Daoy (cell line): ENCODE measurements at places on chromosomes 5 and 9. TPM values are rescaled to one million over a fixed set of nuclear protein-coding genes. Genes with fewer than 3 reads are reported as not detected.

SMIM33 gene
- not detected in 2 replicates for total RNA-seq

GRCh38 chr5:107293541-107294210 lies 377.1 kb downstream of the EFNA5 start:
- no peak for DNase-seq

- DNase-seq: no peak
These were observed 20.6 kb downstream of the MEGF9 start for GRCh38 chr9:120693700-120694008.

- DNase-seq: no peak
These were observed 450.9 kb upstream of the ZNF608 start for GRCh38 chr5:125197321-125197720.

PCDHGB2 gene
- 0.23 and 0.24 TPM in 2 replicates for total RNA-seq

TRIP13 gene
- total RNA-seq: 83.4 and 88.9 TPM in 2 replicates

ACTL7B gene
- not detected in 2 replicates for total RNA-seq

GRCh38 chr9:122785269-122785668 lies 3.5 kb upstream of the OR5C1 start:
- no peak for DNase-seq

GRCh38 chr9:2838371-2839000 lies 5.4 kb downstream of the PUM3 start:
- no peak for DNase-seq

- DNase-seq: no peak
These were observed 39.9 kb upstream of the GRIN3A start for GRCh38 chr9:101778332-101778731.

GRCh38 chr9:125536776-125537175 lies 170.2 kb downstream of the MAPKAP1 start:
- no peak for DNase-seq

DNA sequence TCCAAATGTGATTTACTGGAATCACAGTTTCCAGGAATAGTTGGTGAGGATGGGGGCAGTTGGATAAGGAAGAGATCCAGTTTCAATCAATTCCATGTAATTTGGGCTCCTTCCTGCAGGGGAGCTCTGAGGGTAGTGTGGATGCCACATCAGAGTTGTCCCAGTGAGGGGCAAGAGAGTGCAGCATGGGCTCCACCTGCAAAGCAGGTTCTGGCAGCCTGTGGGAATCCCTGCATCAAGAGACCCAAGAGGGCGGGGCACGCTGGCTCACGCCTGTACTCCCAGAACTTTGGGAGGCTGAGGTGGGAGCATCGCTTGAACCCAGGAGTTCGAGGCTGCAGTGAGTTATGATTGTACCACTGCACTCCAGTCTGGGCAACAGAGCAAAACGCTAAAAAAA lies 188.5 kb downstream of the CACNA1B start:
- DNase-seq: peak; percentile 1

OTP gene
- 0.36 TPM in 1 of 2 replicates, not detected in the other for total RNA-seq

GRCh38 chr5:55407059-55407684 lies 99.4 kb downstream of the MTREX start:
- DNase-seq: peak; percentile 36

DNA sequence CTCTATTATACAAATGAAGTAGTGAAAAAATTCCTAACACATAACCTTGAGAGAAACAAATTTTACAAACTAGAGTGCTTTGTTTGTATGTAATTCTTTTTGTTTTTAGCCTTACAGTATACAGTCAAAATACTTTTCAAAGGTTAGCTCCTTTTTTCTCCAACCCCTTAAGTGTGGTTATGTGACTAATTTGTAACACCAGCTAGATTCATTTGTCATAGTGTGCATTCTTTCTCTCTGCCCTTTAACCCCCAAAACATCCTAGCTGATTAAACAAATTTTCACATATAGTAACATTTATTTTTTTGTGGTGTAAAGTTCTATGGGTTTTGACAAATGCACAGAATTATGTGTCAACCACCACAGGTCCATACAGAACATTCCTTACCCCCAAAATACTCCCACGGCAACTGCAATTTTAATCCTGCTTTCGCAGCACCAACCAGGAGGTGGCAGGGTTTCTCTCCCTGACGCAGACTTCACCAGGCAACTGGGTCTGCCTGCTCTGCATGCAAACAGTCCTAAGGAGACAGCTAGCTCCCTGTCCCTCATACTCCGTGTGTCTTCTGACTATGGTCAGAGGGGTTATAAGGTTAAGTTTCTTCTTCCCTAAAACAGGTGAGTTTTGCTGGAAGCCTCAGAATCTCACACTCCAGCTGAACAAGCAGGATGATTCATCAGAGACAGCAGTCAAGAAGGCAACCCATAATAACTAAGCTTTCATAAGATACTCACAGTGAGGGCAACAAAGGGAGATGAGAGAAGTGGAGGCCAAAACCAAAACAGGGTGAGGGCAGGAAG lies 44.5 kb upstream of the NR5A1 start:
- peak; percentile 80 for DNase-seq

PIGO gene
- total RNA-seq: 18.9 and 22.2 TPM in 2 replicates

GRCh38 chr5:5409151-5409810 lies 13.2 kb upstream of the ICE1 start:
- DNase-seq: peak; percentile 26

DNA sequence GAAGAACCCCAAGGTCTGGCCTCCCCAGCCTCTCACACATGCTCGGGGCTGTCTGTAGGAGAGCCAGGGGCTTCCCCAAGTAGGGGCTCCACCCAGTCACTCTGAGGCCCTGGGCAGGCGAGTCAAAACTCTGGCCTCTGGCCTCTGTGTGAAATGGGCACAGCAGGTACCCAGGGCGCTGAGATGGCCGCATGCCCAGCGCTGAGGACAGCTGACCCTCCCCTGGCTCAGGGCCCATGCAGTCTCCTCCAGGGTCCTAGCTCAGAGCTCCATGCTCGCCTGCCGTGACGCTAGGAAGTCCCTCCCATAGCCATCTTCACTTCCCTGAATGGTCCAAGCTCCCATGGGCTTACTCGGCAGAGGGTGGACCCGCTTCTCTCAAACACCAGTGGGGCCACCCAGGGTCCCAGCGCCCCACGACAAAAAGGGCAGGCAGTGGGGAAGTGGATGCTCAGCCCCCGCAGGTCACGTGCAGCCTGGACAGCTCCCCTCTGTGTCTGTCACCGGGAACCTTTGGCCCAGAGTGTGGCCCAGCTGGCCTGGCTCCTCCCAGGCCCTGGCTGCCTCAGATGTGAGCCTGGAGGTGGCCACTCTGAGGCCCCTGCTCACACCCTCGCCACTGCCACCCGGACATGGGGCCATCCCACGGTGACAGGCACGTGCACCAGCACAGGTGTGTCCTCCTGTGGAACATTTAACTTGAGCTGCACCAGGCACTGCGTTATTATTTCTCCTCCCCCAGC lies 12.2 kb upstream of the VAV2 start:
- no peak for DNase-seq

DNA sequence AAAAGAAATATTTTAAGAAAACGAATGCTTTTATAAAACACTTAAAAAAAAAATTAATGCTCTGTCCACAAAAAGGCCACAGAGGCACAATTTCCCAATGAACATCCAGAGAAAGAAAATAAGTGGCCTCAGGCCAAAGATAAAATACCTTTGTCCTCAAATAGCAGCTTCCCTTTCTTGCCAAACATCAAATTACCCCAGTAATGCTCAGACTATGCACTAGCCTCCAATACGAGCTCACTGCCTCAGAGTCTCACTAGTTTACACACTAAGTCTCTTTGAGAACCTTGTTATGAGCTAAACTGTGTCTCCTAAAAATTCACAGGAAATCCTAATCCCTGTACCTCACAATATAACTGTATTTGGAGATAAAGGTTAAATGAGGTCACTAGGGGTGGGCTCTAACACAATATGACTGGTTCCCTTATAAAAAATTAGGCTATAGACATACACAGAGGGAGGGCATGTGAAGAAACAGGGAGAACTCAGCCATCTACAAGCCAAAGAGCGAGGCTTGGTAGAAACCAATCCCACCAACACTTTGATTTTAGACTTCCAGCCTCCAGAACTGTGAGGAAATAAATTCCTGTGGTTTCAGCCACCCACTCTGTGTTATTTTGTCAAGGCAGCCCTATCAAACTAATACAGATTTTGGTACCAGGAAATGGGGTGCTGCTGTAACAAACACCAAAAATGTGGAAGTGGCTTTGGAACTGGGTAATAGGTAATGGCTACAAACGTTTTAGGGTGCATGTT lies 4.4 kb downstream of the MPDZ start:
- DNase-seq: peak; percentile 39

DNA sequence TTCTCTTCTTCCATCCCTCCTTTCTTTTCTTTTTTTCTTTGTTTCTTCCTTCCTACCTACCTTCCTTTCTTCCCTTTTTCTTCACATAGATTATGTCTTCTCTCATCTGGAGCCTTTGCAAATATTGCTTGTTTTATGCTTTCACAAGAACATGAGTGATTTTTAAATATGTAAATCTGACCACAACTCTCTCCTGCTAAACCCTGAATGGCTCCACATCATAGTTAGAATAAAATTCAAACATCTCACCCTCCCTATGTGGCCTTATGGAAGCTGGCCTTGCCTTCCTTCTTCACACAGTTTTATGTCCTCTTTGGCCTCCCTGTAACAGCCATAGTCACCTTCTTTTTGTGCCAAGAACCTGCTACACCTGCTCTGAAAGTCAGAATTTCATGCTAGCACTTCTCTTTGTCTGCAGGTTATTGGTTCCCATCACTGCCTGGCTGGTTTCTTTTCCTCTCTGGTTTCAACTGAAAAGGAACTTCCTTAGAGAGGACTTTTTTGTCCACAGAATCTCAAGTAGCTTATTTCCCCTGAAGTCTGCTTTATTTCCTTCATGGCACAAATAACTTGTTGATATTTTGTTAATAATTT lies 114.3 kb upstream of the TNC start:
- no peak for DNase-seq

DNA sequence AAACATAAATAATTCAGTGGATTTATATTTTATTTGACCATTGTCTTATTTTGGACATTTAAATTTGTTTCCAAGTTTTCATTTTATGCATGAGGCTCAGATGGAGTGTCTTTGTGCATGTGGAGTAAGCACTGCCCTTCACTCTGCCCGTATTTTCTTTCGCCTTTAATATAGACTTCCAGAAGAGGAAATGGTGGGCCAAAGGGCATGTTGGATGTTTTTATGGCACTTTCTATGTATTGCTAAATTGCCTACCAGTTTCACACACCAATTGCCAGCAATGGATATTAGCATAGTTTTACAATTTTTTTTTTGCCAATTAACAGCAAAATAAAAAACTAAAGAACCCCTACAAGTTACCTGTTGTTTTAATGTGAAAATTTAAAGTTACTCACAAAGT lies 38.4 kb downstream of the ZSWIM6 start:
- no peak for DNase-seq

- no peak for DNase-seq
These were observed 451.7 kb upstream of the DAP start for GRCh38 chr5:11212706-11213105.

RC3H2 gene
- total RNA-seq: 35.9 and 36.3 TPM in 2 replicates

DNA sequence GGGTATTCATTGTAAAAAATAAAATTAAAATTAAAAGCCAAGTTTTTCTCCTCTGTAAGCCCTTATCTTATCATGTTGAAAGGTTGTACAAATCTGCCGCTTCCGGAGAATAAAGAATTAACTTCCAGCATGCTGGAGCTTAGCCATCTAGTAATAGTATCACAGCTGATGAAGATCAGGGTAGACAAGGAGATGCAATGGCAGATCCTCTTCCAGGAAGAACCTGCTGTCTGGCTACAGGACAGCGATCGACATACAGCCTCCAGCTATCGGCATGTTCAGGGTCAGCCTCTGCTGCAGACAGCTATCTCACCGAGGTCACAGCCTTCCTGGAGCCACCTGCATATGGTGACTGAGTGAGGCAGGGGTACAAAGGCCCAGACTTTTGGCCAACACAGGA lies 82.6 kb downstream of the MED27 start:
- no peak for DNase-seq

DNA sequence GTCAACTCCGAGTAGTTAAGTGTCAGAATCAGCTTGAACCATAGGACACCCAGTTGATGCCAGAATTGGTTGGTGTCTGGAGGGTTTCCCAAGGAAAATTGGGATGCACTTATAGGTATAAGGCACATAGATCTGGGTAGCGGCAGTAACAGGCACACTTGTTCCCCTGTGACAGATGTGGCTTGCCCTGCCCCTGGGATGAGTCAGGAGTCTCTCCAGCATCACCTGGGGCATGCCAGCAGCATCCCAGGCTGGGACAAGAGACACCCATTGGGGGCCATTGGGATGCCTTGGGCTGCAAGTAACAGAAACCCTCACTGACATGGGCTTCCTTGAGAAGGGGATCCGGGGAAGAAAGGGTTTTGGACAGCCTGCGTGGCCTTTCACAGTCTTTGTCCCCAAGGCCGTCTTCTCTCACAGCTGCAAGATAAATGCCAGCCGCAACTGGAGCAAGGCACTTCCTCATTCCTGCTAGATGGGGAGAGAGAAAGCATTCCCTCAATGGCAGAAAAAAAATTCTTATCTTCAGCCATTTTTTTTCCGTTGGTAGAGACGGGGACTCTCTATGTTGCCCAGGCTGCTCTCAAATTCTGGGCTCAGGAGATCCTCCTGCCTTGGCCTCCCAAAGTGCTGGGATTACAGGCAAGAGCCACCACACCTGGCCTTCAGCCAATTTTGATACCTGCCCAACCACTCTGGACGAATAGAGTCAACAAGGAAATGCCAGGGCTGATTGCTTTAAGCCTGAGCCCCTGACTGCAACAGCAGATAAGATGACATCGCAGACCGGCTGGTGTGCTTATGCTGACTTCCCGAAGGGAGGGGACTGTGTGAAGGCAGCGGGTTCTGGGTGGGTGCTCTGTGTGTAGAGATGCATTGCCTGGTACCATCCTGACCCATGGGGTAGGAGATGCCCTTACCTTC lies 13.3 kb upstream of the RNF130 start:
- no peak for DNase-seq

DNA sequence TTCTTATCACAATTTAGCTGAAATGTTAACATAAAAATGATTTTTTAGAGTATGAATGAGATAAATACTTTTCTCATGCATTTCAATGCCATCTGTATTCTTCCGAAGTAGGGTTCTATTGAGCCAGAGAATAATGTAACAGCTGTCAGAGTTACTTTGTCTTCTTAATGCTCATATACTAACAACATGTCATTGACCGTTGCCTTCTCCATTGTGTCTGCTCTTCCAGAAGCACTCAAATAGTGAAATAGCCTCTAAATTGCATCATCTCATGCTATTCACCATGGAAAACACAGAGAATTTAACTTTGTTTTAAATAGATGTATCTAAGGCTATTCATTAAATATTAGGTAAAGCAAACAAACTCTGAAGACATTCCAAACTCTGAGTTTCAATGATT lies 1875.9 kb upstream of the CDH9 start:
- no peak for DNase-seq
